ENCODE measurements at places on chromosomes 7 and 10. TPM values are rescaled to one million over a fixed set of nuclear protein-coding genes. Genes with fewer than 3 reads are reported as not detected.

DNA sequence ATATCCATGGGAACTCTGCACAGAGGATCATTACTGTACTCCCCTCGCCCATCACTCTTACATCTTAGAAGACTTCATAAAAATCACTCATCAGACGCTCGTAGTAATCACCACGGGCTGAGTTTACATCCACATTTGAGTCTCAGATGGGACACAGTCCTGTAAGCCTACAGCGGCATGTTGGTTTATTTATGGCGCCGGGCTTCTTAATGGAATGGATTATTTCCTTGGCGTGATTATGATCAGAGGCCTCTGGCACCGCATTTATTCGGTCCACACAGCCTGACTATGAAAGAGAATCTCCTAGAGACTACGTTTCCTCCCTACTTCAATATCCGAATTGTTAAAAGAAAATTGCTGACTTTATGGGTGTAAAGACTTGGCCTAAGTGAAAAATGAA, 123.5 kb upstream of the FRMD4A start:
- DNase-seq = no peak

DNA sequence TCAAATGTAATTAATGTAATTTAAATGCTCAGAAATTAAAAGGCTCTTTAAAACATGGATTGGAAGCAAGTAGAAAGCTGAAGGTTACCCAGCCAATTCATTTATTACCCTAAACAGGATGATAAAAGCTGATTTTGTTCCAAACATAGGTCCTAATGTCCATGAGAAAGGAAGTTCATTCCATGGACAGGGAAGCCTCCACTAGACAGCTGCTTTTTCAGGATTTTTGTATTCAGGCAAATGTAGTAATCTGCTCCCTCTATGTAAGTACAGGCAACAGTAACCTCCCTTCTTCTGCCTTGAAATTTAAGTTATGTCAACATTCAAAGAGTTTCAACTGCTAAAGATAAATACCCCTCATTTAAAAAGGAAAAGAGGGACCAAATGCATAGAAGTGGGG, 123.0 kb upstream of the WNT16 start:
- no peak for DNase-seq

- DNase-seq = no peak
These were observed 59.3 kb upstream of the BMPER start for GRCh38 chr7:33845991-33846509.

- DNase-seq = no peak
These were observed 434.3 kb downstream of the PLXNA4 start for GRCh38 chr7:132142006-132142405.

GRCh38 chr10:69051303-69051702, 36.6 kb upstream of the SRGN start:
- peak; percentile 41 for DNase-seq

GRCh38 chr7:99459087-99459486, 6.9 kb downstream of the ATP5MF start:
- DNase-seq = no peak

DNA sequence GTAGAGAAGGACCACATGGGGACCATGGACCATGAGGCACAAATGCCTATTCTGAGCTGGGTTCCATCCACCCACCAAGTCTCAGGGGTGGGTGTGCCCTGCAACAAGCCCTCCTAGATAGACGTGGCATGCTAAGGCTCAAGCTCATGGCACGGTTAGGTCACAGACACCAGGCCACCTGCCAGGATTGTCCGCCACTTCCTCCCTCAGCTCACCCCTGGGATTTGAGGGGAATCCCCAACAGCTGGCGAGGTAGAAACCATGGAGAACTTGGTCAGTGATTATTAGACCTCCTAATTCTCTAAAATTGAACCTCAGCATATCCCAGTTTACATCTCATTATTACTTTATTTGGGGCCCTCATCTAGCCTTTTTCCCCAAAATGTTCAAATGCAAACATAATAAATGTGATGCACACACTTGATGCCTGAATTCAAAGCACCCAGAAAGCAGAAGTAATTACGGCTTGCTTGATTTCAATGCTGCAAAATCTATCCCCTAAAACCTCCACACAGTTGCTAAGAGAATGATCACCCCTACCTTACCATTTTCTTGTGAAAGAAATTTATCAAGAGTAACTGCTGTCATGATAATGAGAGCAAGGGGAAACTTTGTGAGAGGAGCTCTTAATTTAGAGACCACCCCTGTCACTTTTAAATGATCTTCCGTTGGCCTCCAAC, 366.6 kb upstream of the PFKP start:
- no peak for DNase-seq

- DNase-seq = no peak
These were observed 6.7 kb upstream of the OAT start for GRCh38 chr10:124425227-124425962.

DNA sequence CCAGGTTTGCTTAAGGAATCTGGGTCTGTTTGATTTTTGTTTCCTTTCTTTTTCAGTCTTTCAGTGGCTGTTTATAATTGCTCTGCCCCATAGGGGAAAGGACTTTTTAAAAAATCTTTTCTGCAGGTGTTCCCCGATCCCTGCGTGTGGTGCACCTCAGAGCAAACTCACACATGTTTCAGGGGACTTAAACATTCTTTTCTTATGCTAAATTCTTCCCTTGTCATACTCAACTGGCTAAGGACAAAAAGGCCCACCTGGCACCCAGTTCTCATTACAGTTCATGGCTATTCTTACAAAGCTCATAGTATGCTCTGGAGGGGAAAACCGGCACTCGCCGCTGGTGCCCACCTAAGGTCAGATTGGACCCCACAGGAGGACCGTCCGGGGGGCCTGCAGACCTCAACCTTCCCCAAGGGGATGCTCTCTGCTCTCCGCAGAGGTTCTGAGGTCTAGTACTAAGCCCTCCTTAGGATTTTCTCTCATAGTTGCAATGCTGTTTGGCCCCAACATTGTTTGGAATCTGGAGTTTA, 220.3 kb downstream of the HGF start:
- DNase-seq = no peak

DNA sequence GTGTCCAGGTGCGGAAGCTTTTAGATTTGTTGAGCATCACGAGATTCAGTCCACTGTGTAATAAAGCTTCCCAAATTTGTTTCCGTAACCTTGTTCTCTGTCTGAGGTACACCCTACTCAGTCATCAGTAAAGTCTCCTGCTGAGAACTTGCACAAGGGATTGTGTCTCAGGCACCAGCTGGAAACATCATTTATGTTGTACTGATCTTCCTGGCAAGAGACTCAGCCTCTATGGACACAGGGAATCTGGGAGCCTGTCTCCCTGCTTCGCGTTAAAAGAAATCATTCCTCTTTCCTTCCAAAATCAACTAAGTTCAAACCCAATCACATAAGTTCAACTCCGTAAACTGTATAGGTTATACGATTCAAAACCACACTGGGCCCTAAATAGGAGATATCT, 336.8 kb downstream of the GPR37 start:
- no peak for DNase-seq

- DNase-seq = peak; percentile 15
These were observed 17.2 kb upstream of the FGFR2 start for GRCh38 chr10:121615435-121615793.

- no peak for DNase-seq
These were observed 309.1 kb downstream of the MDFIC start for GRCh38 chr7:115230882-115231571.

- DNase-seq = no peak
These were observed 10.2 kb upstream of the BAG3 start for GRCh38 chr10:119640875-119641526.

GRCh38 chr10:83122336-83122735, 1017.0 kb upstream of the GHITM start:
- no peak for DNase-seq

GRCh38 chr7:125529249-125529648, 599.6 kb upstream of the POT1 start:
- no peak for DNase-seq

DNA sequence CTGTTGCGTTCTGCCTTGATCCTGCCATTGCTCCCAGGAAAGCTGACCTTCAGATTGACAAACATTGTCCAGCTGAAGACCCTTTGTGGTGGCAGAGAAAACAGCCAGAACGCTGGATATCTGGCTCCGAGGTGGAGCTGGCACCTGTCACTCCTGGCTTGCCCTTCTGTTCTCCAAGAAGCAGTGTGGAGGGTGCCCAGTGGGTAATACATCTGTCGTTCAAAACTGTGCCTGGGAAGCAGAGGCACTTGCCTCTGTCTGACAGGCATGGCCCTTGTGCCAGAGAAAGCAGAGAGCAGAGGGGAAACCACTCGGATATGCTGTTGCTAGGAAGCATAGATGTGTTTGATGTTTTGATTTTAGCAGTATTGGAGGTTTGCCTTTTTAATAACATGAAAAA, 231.4 kb downstream of the BMPER start:
- DNase-seq = no peak

- peak; percentile 19 for DNase-seq
These were observed 3.0 kb upstream of the HOXA7 start for GRCh38 chr7:27159266-27160144.

GRCh38 chr10:16965740-16966447, 148.7 kb upstream of the RSU1 start:
- peak; percentile 21 for DNase-seq

DNA sequence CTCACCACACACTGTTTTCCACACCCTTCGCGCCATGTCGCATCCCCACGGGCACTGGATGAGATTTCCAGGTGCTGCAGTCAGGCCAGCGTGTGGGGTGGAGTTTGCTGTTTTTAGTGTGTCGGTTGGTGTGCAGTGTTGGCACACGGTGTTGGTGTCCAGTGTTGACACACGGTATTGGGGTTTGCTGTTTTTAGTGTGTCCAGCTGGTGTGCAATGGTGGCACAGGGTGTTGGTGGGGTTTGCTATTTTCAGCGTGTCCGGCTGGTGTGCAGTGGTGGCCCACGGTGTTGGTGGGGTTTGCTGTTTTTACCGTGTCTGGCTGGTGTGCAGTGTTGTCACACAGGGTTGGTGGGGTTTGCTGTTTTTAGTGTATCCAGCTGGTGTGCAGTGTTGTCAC, 20.1 kb upstream of the PRKAR1B start:
- no peak for DNase-seq

DNA sequence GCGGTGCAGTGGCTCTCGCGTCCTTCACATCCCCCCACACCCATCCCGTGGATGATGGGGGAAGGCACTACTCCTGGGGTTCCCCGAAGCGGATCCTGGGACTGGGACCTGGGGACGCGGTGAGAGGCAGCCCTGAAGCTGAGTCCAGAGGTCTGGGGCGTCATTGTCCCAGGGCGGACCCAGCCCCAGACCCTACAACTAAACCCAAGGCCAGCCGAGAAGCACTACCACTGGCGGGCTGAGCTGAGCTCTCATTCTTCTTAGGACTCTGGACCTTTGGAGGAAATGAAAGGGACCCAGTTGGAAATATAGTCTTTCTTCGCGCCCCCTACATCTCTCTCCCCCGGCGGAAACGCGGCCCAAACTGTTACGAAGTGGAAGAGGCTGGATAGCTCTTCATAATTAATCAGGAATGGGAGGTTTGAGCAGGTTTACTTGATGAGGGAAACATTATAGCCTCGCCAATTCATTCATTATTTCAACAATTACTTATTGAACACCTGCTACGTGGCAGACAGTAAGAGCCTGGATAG, 389 bp upstream of the FBXL15 start:
- no peak for DNase-seq

DNA sequence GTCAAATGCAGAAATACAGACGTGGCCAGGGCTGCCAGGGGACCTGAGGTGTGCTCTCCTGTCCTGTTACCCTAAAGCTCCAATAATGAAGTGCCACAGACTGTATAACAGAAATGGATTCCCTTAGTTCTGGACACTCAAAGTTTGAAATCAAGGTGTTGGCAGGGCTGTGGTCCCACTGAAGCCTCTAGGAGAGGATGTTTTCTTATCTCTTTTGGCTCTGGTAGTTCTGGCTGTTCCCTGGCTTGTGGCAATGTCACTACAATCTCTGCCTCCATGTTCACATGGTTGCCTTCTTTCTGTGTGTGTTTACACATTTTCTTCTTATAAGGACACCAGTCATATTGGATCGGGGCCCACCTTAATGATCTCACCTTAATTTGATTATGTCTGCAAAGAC, 15.3 kb upstream of the EEPD1 start:
- DNase-seq = no peak

The MRLN gene
- total RNA-seq = not detected

The SPDYE2B gene
- not detected for total RNA-seq

The PRLHR gene
- not detected for total RNA-seq

The SFMBT2 gene
- 0.60 TPM for total RNA-seq

The DGKI gene
- total RNA-seq = 1.2 TPM

The ZNF727 gene
- not detected for total RNA-seq

The DRGX gene
- 0.37 TPM for total RNA-seq

The CLEC2L gene
- total RNA-seq = not detected

The SLC29A3 gene
- total RNA-seq = 2.0 TPM

The NEUROD6 gene
- not detected for total RNA-seq

The CDC14C gene
- total RNA-seq = not detected

The BUB3 gene
- total RNA-seq = 22.1 TPM

Data from transverse colon (tissue), 4 donors.